MCF 10A (cell line): ENCODE measurements at places on chromosomes 4 and X. TPM values are rescaled to one million over a fixed set of nuclear protein-coding genes. Genes with fewer than 3 reads are reported as not detected.

The S100G gene
- not detected in 2 replicates for total RNA-seq

GRCh38 chr4:158025131-158025530 is 147.7 kb downstream of the GASK1B start:
- H3K27me3 ChIP-seq = no peaks in the 10 kb centered on the region
- H3K27ac ChIP-seq = no peak overlapping the region
- no peaks in the 10 kb centered on the region for H3K36me3 ChIP-seq

DNA sequence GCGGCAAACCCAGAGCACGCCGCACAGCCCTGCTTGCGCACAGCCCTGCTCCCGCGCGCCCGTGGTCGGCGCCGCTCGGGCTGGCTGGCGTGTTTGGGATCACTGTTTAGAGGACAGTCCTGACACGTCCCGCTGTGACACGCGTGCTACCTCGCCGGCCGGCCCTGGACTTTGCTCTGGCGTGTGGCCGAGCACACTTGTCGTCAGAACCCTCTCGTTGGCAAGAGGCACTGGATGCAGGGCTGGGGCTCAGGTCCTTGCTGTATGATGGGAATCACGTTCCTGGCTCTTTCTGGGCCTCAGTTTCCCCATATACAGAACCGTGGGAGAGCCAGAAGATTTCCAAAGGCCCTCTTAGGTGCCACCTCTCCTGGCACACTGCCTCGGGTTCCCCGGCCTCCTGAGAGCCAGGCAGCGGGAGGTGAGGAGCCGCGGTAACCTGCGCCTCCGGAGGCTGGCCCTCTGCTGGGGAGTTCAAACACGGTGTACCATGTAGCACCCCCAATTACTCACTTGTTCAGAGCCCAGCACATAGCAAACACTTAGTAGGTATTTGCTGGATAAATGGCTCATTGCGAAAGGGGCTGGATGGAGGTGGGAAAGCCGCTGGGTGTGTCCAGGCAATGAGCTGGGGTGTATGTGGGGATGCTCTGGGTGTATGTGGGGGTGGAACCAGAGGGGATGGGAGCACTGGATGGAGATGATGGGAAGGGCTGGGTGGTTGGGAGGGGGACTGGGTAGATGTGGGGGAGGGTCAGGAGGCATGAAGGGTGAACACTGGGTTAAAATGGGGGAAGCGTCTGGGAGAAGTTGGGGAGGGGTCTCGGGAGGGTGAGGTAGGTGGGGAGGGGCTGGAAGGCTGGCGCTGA is 76.6 kb downstream of the HTRA3 start:
- H3K36me3 ChIP-seq = no peaks in the 10 kb centered on the region
- no peak for DNase-seq
- no peaks in the 10 kb centered on the region for H3K4me1 ChIP-seq
- no peaks in the 10 kb centered on the region for H3K27me3 ChIP-seq
- H3K27ac ChIP-seq = no peak overlapping the region
- no peak overlapping the region for H3K4me3 ChIP-seq

DNA sequence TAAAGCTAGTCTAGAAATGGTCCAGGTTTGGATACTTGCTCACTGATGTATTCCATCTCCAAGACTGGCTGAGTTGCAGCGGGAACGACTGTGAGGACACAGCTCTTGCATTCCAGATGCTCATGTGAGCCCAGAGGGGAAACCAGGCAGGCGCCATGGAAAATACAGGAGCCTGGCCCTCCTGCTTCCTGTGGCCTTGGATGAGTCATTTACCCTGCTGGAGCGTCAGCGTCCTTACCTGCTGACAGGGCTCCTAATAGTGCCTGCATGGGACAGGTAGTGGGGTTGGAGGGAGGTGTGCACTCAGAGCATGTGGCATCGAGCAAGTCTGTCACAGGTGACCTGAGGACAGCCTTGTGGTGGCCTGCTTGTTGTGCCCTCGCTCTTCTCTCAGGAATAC is 69.4 kb downstream of the NSG1 start:
- H3K27me3 ChIP-seq = no peaks in the 10 kb centered on the region
- H3K4me3 ChIP-seq = no peak overlapping the region
- peaks cover 62% of the 10 kb centered on the region for H3K36me3 ChIP-seq
- DNase-seq = peak; percentile 48

DNA sequence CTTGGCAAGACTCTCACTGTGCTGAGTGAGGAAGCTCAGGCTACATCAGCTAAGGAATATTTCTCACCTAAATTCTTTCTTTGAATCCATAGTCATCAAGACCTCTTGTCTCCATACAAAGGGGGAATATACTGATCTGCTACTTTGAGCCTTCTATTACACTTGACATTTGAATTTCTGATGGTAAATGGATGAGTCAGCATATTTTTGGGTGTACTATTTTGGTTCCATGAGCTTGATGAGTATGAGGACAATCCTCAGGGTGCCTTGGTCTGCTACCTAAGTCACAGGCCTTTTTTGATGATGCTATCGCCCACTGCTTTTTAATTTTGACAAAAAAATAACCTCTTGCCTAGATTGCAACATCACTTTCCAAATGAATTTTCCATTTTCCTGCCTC is 415.7 kb downstream of the PPP1R2C start:
- H3K27ac ChIP-seq = no peak overlapping the region
- no peak for DNase-seq
- peaks cover 55% of the 10 kb centered on the region for H3K27me3 ChIP-seq
- no peak overlapping the region for H3K4me3 ChIP-seq
- H3K4me1 ChIP-seq = no peaks in the 10 kb centered on the region
- no peaks in the 10 kb centered on the region for H3K36me3 ChIP-seq
